Breast epithelium (tissue), 4 donors: ENCODE measurements at places on chromosomes 5 and 9. TPM values are rescaled to one million over a fixed set of nuclear protein-coding genes. Genes with fewer than 3 reads are reported as not detected.

DNA sequence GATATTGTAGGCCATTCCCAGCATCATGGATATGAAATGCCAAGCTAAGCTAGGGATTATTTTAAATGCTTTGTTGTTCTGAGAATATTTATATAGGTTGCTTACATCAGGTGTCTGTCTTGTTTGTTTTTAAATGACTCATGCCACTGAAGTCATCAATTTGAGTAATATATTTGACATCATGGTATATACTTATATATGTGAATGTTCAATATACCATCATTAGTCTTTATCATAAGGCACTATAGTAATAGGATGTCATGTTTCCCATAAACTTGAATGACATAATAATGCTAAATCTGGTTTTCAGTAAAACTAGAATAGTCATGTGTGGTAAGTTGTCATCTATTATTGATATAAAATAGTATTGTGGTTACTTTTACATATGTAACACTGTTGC, 13.1 kb downstream of the C9orf85 start:
- no peak overlapping the region for H3K4me3 ChIP-seq
- H3K36me3 ChIP-seq, result no peaks in the 10 kb centered on the region
- no peak overlapping the region for H3K27ac ChIP-seq
- DNase-seq, result no peak

DNA sequence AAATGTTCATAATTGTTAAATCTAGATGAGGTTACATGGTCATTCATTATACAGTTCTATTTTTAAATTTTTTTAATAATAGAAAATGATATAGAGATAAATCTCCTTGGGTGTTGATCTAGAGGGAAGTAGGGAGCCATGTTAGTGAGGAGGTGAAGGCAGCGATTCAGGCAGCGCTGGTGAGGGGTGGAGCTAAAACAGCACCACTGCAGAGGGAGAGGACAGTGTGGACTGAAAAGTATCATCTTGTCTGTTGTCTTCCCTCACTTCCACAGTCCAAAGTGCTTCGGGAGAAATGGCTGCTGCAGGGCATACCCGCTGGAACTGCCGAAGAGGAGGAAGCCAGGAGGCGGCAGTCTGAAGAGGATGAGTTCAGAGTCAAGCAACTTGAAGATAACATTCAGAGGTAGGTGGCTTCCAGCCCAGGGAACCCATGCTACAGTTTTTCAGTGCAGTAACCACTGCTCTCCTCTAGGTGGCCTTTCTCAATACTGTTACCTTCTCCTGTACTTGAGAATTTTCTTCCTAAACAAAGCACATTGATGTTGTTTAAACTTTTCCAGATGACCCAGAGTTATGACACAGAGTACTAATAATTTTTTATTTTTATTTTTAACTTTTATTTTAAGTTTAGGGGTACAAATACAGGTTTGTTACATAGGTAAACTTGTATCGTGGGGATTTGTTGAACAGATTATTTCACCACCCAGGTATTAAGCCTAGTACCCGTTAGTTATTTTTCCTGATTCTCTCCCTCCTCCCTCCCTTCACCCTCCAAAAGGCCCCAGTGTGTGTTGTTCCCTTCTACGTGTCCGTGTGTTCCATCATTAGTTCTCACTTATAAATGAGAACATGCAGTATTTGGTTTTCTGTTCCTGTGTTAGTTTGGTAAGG, 100.5 kb downstream of the PALM2AKAP2 start:
- H3K4me3 ChIP-seq, result no peak overlapping the region
- H3K27ac ChIP-seq, result no peak overlapping the region
- no peaks in the 10 kb centered on the region for H3K4me1 ChIP-seq

GRCh38 chr5:110242950-110243349, 483.5 kb downstream of the TMEM232 start:
- no peaks in the 10 kb centered on the region for H3K27me3 ChIP-seq
- H3K36me3 ChIP-seq, result no peaks in the 10 kb centered on the region
- H3K27ac ChIP-seq, result no peak overlapping the region
- H3K4me1 ChIP-seq, result no peaks in the 10 kb centered on the region

GRCh38 chr5:83102364-83102980, 25.1 kb downstream of the XRCC4 start:
- no peaks in the 10 kb centered on the region for H3K27me3 ChIP-seq
- H3K4me1 ChIP-seq, result no peaks in the 10 kb centered on the region
- no peak overlapping the region for H3K27ac ChIP-seq

GRCh38 chr5:73306078-73306719, 133.2 kb downstream of the TMEM174 start:
- H3K27ac ChIP-seq, result no peak overlapping the region
- DNase-seq, result no peak
- H3K27me3 ChIP-seq, result peaks cover 3% of the 10 kb centered on the region
- H3K36me3 ChIP-seq, result no peaks in the 10 kb centered on the region
- H3K4me3 ChIP-seq, result no peak overlapping the region
- no peaks in the 10 kb centered on the region for H3K4me1 ChIP-seq

DNA sequence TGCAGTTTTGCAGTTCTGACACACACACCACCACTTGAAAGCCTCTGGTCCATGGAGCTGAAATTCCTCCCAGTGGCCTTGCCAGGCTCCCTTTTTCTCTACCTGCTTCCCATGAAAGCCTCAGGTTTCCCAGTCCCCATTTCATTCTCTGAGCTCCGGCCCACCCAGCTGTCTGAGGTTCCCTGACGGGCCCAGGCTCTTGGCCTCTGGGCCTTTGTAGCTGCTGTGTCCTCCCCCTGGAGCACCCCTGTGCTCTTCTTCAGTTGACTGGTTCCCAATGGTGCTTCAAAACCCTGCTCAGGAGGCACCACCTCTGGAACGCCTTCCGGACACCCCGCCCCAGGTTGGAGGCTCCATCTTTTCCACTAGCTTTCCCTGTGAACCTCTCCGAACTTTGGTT, 155.9 kb upstream of the SHB start:
- DNase-seq, result no peak
- no peaks in the 10 kb centered on the region for H3K27me3 ChIP-seq
- peaks cover 3% of the 10 kb centered on the region for H3K4me1 ChIP-seq
- no peaks in the 10 kb centered on the region for H3K36me3 ChIP-seq
- no peak overlapping the region for H3K4me3 ChIP-seq
- no peak overlapping the region for H3K27ac ChIP-seq

- H3K4me1 ChIP-seq, result no peaks in the 10 kb centered on the region
- H3K27me3 ChIP-seq, result no peaks in the 10 kb centered on the region
Measured at GRCh38 chr9:126127591-126127990, 199.0 kb upstream of the MVB12B start.

- DNase-seq, result no peak
- H3K36me3 ChIP-seq, result no peaks in the 10 kb centered on the region
- H3K4me3 ChIP-seq, result no peak overlapping the region
- H3K4me1 ChIP-seq, result no peaks in the 10 kb centered on the region
- H3K27me3 ChIP-seq, result no peaks in the 10 kb centered on the region
- no peak overlapping the region for H3K27ac ChIP-seq
Measured at GRCh38 chr5:156500755-156501154, 173.8 kb downstream of the SGCD start.

DNA sequence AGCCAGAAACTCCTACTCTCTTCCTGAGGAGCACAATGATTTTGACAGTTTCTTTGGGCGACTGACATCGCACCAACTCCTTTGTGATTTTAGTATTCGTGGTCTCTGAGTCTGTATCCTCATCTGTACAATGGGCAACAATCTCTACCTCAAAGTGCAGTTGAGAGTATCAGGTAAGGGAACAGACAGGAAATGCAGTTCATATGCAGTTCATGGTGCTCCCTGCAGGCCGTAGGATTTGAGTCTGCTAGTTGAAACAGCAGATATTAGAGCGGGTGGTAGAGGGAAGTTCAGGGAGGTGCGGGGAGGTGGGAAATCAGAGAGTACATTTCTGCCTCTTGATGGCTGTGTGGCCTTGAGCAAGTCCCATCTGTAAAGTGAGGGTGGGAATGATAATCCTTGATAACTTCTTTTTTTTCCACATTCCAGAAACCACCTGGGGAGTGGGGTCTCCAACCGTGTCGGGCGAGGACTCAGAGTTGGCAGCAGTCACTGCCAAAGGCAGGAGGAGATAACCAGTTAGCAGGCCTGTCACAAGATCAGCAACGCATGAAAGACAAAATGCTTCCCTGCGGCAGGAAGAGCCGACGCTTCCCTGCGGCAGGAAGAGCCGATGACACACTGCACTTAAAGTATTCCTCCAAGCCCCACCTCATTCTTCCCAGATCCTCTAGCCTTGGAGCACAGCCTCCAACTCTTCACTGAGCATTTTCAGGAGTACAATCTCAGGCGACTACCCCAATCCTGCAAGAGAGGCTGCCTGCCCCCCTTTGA, 6.0 kb upstream of the NEK6 start:
- no peaks in the 10 kb centered on the region for H3K4me1 ChIP-seq
- no peak overlapping the region for H3K4me3 ChIP-seq
- no peak overlapping the region for H3K27ac ChIP-seq
- no peak for DNase-seq

DNA sequence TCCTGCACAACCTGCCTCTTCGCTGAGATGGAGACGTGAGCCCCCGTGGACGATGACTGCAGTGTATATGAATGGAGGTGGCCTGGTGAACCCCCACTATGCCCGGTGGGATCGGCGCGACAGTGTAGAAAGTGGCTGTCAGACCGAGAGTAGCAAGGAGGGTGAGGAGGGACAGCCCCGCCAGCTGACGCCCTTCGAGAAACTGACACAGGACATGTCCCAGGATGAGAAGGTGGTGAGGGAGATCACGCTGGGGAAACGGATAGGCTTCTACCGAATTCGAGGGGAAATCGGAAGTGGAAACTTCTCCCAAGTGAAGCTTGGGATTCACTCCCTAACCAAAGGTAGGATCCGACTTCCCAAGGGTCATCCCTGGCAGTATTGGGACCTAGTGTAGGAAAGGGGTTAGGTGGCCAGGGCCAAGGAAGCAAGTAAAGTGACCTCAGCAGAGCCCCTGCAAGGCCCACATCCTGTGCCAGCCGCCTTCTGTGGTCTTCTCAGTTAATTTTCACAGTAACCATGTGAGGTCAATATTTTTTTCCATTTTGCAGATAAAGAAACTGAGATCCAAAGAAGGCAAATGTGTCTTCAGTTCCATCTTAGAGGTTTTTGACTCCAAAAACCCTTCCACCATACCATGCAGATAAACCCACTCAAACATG, 53.8 kb downstream of the NIM1K start:
- no peak overlapping the region for H3K27ac ChIP-seq
- H3K4me1 ChIP-seq, result no peaks in the 10 kb centered on the region

- no peak overlapping the region for H3K4me3 ChIP-seq
- H3K27me3 ChIP-seq, result no peaks in the 10 kb centered on the region
- no peaks in the 10 kb centered on the region for H3K36me3 ChIP-seq
- no peak for DNase-seq
- no peaks in the 10 kb centered on the region for H3K4me1 ChIP-seq
- no peak overlapping the region for H3K27ac ChIP-seq
Measured at GRCh38 chr9:68852941-68853340, 147.9 kb downstream of the PIP5K1B start.

GRCh38 chr9:18786911-18787650, 245.9 kb downstream of the SAXO1 start:
- peak overlapping the region; percentile 74 for H3K27ac ChIP-seq
- H3K36me3 ChIP-seq, result no peaks in the 10 kb centered on the region
- no peaks in the 10 kb centered on the region for H3K27me3 ChIP-seq
- no peak for DNase-seq
- H3K4me1 ChIP-seq, result no peaks in the 10 kb centered on the region

DNA sequence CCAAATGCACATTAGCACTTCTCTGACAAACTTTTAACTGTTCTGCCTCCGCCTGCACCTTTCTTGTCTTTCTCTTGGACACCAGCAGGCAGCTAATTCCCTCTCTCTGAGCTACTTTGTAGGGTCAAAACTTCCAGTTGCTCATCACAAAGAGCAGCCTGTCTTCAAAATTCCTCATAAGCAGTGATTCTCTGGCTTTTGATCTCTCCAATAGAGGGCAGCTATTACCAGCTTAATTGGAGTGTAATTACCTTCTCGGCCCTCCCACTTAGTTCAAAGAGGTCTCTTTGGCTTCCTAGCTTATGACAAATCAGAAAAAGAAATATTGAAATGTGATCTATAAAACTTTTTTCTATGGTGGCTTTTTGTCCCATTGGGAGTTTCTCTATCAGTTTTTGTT, 43.6 kb upstream of the RAD23B start:
- DNase-seq, result no peak
- no peak overlapping the region for H3K4me3 ChIP-seq
- H3K27me3 ChIP-seq, result no peaks in the 10 kb centered on the region
- no peaks in the 10 kb centered on the region for H3K4me1 ChIP-seq
- H3K36me3 ChIP-seq, result no peaks in the 10 kb centered on the region
- no peak overlapping the region for H3K27ac ChIP-seq

DNA sequence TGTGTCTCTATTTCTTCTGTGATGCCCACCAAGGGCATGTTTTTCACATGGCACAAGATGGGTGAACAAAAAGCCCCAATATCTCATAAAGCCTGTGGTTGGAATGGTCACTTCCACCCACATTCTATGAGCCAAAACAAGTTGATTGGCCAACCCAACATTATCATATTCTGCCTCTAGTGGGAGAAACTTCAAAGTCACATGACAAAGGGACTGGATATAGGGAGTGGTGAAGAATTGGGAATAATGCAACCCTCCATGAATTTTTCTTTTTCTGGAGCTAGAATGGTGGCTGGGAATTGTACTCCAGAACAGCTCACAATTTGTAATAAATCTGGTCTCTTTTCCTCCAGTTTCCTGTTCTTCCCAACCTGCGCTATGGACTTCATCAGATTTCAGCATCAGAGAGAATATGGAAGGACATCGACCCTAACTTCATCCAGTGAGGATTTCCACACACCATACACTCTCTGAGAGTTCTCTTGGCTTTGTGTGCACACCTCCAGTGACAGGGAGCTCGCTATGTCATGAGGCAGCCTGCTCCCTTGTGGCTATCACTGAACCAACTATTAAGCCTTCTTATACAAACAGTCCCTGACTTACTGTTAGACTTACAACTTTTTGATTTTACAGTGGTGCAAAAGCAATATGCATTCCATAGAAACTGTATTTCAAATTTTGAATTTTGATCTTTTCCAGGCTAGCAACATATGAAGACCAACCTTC, 12.0 kb upstream of the B4GALT1 start:
- no peak overlapping the region for H3K27ac ChIP-seq
- no peaks in the 10 kb centered on the region for H3K27me3 ChIP-seq
- no peaks in the 10 kb centered on the region for H3K4me1 ChIP-seq
- no peak overlapping the region for H3K4me3 ChIP-seq
- DNase-seq, result no peak

GRCh38 chr5:166772770-166773169, 1518.7 kb upstream of the WWC1 start:
- no peak for DNase-seq
- H3K4me3 ChIP-seq, result no peak overlapping the region
- H3K27ac ChIP-seq, result no peak overlapping the region
- no peaks in the 10 kb centered on the region for H3K4me1 ChIP-seq
- no peaks in the 10 kb centered on the region for H3K27me3 ChIP-seq
- H3K36me3 ChIP-seq, result no peaks in the 10 kb centered on the region

- H3K36me3 ChIP-seq, result no peaks in the 10 kb centered on the region
- H3K27me3 ChIP-seq, result no peaks in the 10 kb centered on the region
- no peak for DNase-seq
- H3K4me1 ChIP-seq, result no peaks in the 10 kb centered on the region
Measured at GRCh38 chr9:83497441-83497840, 40.8 kb downstream of the FRMD3 start.

PROB1 gene
- total RNA-seq, result 0.32 TPM

CCNB1 gene
- 7.5 TPM for total RNA-seq

FOXD4L5 gene
- total RNA-seq, result 0.29 TPM

PHAX gene
- 58.7 TPM for total RNA-seq

SLC25A2 gene
- 2.0 TPM for total RNA-seq

TPD52L3 gene
- not detected for total RNA-seq

SV2C gene
- 0.32 TPM for total RNA-seq
